ENCODE measurements at places on chromosomes 6 and 20.

- DNase-seq: no peak
Measured at GRCh38 chr6:684831-685636, 7.9 kb downstream of the EXOC2 start.

GRCh38 chr6:78561015-78561414 is 306.3 kb upstream of the IRAK1BP1 start:
- DNase-seq: no peak

DNA sequence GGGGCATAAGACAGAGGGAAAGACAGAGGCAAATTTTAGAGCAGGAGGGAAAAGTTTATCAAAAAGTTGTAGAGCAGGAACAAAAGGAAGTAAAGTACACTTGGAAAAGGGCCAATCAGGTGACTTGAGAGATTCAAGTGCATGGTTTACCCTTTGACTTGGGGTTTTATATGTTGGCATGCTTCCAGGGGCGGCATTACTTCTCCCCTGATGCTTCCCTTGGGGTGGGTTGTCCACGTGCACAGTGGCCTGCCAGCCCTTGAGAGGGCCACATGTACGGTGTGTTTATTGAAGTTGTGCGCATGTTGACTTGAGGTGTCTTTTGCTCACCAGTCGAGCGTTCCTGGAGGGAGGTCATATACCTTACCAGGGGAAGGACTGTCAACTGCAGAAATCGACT is 259.5 kb upstream of the JARID2 start:
- no peak for DNase-seq

- DNase-seq: peak; percentile 96
Measured at GRCh38 chr6:30614843-30615218, 2.2 kb downstream of the PPP1R10 start.

DNA sequence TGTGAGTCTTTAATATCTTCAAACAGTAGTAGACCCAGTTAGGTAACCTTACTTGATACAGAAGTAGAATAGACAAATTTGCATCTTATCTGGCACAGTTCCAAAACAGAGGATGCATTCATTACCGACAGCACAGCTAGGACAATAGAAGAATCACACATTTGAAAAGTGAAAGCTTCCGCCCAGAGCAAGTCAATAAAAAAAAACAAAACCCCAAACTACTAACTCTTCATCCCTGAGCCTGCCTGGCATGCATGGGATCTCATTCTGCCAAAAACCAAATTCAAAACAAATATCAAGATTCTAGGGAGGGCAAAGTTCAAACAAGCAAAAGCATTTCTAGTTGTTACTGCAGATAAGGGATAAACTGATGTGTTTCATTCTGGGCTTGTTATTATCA is 235.4 kb downstream of the BTBD9 start:
- DNase-seq: no peak

Data from NCI-H460 (cell line).